ENCODE measurements at places on chromosomes 3 and 15.

DNA sequence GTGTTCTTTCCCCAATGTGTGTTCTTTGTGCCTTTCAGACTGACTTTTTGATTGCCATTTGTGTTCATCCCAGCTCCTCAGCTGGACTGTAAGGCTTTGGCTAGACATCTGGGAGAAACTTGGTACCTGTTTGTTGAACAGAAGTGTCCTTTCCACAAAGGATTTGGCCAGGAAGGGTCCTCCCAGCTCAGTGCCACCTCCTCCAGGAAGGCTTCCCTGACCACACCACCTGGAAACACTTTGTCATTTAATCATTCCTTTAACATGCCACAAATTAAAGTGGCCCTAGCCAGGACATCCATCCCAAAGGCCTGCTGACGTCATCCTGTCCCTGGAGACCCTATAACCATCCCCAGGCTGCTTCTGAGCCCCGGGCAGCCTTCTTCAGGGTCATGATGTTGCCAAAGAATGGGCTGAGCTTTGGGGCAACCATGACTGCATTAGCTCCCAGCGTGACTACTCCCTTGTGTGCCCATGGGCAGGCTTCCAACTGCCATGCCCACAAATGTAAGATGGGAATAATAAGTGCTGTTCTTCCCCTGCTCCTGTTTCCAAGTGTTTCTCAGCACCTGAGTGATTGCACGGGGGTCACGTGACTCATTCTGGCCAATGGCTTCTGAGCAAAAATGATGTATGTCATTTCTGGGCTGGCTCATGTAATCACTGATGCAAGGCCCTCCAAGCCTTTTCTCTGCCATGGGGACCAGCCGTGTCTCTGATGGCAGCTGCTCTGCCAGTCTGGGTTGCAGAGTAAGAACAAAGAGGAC lies 112.5 kb upstream of the SMAD3 start:
- DNase-seq: no peak

- DNase-seq: no peak
Observed at GRCh38 chr3:41026394-41027177, 172.7 kb upstream of the CTNNB1 start.

GRCh38 chr3:56125358-56126005 lies 342.8 kb downstream of the ERC2 start:
- DNase-seq: no peak

DNA sequence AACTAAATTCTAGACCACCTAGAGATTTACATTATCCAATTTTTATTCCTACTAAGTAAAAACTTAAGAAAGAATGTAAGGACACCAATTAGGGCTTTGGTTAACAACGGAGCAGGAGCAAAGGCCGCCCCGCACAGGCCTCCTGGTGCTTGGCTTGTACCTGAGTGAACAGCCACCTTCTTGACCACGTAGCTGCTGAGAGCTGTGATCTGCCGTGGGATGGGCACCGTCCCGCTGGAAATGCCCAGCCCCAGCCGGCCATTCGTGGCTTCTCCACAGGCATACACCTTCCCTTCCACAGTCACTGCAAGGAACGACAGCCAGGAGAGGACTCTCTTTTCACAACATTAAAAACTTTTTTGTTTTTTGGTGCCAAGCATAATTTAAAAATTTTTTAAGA lies 79.6 kb upstream of the OCA2 start:
- DNase-seq: no peak

GRCh38 chr3:178205740-178206139 lies 330.5 kb upstream of the KCNMB2 start:
- no peak for DNase-seq

DNA sequence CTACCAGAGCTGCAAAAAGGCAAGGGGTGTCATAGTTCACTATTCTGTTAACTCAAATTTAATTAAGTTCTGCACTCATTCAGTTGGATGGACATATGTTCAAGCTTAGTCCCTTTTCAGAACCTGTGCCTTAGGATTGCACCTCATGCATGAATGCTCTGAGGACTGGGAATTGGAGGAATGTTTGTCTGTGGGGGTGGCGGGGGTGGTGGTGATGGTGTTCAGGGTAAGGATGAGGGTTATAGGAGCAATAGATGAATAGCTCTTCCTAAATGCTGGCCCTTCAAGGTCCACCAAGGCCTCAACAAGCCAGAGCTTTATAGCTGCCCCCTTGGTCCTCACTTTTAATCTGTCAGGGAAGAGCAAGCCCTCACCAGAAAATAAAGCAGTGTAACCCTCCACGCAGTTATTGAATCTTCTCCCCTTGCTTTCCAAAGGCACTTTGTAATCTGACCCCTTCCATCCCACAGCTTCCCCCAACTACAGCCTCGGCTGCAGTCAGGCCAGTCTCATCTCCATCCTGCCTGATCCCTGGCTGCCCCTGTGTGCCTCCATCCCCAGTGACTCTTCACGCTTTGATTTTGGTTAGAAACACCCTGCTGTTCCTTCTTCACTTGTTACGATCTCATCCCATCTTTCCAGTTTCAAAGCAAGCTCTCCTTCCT lies 221.6 kb upstream of the LMCD1 start:
- DNase-seq: no peak
